ENCODE measurements at places on chromosomes 3 and 15. TPM values are rescaled to one million over a fixed set of nuclear protein-coding genes. Genes with fewer than 3 reads are reported as not detected.

Gene RASGRF1
- total RNA-seq: 16.9 TPM

Gene PLS1
- total RNA-seq: 2.5 TPM

Gene CASR
- 0.09 TPM for total RNA-seq

Gene SEMA5B
- 24.8 TPM for total RNA-seq

Gene ABI3BP
- 2.7 TPM for total RNA-seq

Gene ITIH1
- 0.18 TPM for total RNA-seq

Gene EPB42
- total RNA-seq: 1.2 TPM

Gene NEDD4
- total RNA-seq: 6.5 TPM

Gene CD80
- total RNA-seq: 0.36 TPM

Gene DUOXA2
- not detected for total RNA-seq

Measured in cerebellum (tissue), 4 donors.